NCI-H1930 (cell line): ENCODE measurements at places on chromosomes 11 and 22.

- DNase-seq, result peak; percentile 55
Measured at GRCh38 chr11:29159552-29160465, 857.0 kb downstream of the KCNA4 start.

GRCh38 chr11:57571606-57572005, 4.1 kb upstream of the UBE2L6 start:
- DNase-seq, result no peak

GRCh38 chr11:94866936-94867795, 99.0 kb downstream of the AMOTL1 start:
- DNase-seq, result no peak

DNA sequence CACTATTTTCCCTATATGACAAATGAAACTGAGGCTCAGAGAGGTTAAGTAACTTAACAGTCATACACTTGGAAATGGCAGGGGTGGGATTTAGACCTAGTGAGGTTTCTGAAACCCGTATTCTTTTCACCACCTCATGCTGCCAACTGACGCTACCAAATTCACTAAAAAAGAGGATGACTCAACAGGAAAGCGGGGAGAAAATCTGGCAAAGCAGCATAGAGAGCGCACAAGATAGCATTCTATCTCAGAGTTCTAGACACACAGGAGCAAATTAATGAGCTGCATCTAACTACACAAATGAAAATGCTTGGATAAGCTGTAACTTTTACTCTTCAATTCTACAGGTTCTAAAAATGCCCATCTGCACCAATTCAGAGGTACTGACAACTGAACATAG, 136.4 kb downstream of the RBFOX2 start:
- no peak for DNase-seq

- no peak for DNase-seq
Measured at GRCh38 chr22:38505541-38506117, 482 bp downstream of the DDX17 start.

- DNase-seq, result no peak
Measured at GRCh38 chr11:82225930-82226329, 507.7 kb downstream of the FAM181B start.

GRCh38 chr11:122874991-122875390, 7.6 kb upstream of the JHY start:
- DNase-seq, result no peak

GRCh38 chr11:75499423-75500190, 26.1 kb downstream of the GDPD5 start:
- no peak for DNase-seq

- DNase-seq, result no peak
Measured at GRCh38 chr11:123139206-123139605, 55.8 kb downstream of the CLMP start.

- no peak for DNase-seq
Measured at GRCh38 chr11:47131136-47131535, 45.5 kb downstream of the ARFGAP2 start.

DNA sequence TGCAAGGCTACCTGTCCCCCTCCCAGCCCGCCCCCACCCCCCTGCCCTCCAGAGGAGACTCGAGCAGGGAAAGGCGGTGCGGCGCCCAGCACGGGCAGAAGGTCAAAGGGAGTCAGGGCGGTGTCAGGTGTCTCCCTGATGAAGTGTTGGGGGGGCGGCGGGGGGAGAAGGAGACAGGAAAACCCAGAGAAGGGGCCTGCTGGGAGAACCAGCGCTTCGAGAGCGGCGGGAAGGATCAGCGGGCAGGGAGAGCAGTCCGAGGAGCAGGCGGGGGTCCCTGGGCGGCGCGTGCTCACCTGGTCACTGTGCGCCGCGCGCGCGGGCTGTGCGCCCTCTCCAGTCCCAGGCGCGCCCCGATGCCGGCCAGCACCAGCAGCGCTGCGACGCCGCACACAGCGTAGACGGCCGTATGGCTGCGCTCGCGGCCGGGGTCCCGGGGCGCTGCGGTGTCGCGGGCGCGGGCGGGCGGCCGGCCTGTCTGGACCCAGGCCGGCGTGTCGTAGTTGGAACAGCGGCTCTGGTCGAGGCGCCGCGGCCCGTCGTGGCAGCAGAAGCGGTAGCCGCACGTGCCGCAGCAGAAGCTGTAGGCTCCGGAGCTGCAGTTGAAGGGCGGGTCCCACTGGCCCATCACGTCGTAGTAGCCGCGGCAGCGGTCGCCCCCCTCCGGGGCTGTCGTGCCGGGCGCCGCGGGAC, 886 bp downstream of the SHISA8 start:
- no peak for DNase-seq

DNA sequence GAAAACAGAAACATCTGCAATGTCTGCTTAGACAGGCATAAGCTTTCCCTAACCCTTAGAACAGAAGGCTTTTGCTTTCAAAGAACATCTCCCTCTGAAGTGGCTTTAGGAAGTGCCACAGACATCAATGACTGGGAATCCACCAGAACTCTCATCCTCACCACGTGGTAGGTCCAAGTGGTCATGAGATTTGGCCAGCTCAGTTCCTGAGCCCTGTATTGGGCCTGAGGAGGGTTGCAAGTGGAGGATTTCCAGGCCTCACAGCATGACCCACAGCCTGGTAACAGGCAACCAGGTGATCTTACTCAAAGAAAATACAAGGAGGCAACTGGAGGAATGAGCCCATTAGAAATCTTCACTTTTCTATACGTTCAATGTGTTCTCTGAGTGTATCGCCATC, 1.6 kb downstream of the CASP1 start:
- DNase-seq, result no peak

GRCh38 chr11:118048472-118049370, 28.2 kb upstream of the TMPRSS4 start:
- no peak for DNase-seq
